ENCODE measurements at places on chromosomes 4 and X.

DNA sequence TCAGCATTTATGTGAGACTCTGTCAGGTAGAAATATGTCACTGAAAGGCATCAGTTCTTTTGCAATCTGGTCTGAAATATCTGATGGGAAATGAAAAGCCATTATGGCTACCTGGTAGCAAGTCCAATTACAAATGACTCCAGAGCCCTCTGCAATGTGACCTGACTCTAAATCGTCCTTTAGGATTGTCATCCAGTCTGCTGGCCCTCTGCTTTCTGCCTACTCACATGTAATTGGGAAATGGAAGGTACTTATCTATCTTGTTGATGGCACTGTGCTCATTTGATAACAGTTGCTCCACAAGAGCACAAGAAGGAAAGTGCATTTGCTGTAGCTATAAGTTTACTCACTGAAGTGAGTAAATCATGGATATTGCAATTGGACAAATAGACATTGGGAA lies 799.8 kb downstream of the RAPGEF2 start:
- DNase-seq: no peak

DNA sequence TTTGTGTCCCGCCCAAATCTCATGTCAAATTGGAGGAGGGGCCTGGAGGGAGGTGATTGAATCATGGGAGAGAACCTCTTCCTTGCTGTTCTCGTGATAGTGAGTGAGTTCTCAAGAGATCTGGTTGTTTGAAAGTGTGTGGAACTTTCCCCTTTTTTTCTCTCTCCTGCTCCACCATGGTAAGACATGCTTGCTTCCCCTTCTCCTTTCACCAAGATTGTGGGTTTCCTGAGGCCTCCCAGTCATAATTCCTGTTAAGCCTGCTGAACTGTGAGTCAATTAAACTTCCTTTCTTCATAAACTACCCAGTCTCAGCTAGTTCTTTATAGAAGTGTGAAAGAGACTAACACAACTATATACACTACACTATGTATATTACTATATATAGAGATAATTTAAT lies 697.8 kb upstream of the HS3ST1 start:
- no peak for DNase-seq

GRCh38 chrX:103367502-103367901 lies 8.8 kb upstream of the BEX3 start:
- DNase-seq: no peak

GRCh38 chr4:77695774-77696173 lies 90.2 kb downstream of the CXCL13 start:
- DNase-seq: peak; percentile 82

DNA sequence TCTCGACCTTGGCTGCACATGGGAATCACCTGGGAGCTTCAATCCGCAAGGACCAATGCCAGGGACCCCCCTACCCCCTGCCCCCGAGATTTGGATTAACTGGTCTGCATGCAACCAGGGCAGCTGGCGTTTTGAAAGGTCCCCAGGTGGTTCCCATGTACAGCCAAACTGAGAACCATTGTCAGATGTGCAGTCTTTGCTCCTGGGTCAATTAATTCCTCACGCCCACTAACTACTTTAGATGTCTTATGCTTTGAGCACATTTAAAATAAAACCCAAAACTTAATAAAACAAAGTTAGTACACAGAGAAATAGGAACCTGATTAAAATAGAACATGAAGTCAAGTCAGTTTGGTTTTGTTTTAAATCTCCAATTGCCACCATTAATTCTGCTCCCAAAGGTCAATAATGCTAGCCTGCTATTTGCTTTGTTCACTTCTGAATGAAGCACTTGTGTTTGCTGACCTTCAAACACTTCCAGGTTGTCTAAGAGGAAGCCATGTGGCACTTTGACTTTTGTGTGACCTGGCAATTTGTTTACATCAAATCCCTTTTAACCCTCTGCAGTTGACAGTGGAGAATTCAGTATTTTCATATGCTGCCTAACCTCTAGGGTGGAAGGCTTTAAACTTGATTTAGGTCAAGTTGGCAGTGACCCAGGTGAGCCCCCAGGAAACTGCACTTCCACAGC lies 27.2 kb upstream of the TMSB4X start:
- no peak for DNase-seq

DNA sequence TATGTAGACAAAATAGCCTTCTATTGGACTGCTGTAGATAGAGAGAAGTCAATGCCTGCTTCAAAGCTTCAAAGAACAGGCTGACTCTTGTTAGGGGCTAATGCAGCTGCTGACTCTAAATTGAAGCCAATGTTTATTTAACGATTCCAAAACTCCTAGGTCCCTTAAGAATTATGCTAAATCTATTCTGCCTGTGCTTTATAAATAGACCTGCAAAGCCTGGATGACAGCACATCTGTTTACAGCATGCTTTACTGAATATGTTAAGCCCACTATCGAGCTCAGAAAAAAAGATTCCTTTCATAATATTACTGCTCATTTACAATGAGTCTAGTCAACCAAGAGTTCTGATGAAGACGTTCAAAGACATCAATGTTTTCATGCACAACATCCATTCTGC lies 54.8 kb upstream of the RBMXL3 start:
- no peak for DNase-seq

GRCh38 chrX:135396109-135396508 lies 25.6 kb upstream of the SMIM10L2A start:
- no peak for DNase-seq

GRCh38 chr4:143369552-143369951 lies 32.9 kb downstream of the GAB1 start:
- DNase-seq: no peak

- DNase-seq: no peak
Measured at GRCh38 chr4:10022346-10023049, 1.2 kb upstream of the SLC2A9 start.

- DNase-seq: peak; percentile 23
Measured at GRCh38 chr4:17494258-17495190, 17.4 kb downstream of the QDPR start.

- no peak for DNase-seq
Measured at GRCh38 chr4:54497947-54498346, 159.8 kb upstream of the KIT start.

DNA sequence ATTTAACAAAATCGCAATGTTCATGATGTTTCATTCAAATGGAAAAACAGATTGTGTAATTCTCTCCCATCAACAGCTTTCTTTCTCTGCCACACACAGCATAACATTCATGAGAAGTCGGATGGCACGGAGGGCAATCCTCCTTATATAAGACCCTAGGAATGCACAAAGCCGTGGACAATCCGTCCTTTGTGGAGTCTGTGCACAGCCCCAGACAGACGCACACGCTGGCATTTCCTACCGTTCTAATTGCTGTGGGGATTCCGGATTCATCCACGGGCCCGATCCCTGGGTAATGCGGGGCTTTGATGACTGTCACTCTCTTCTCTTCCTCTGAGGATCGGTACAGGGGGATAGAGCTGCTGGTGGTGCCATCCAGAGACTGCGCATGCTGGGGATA lies 121.9 kb upstream of the PDLIM3 start:
- DNase-seq: no peak

DNA sequence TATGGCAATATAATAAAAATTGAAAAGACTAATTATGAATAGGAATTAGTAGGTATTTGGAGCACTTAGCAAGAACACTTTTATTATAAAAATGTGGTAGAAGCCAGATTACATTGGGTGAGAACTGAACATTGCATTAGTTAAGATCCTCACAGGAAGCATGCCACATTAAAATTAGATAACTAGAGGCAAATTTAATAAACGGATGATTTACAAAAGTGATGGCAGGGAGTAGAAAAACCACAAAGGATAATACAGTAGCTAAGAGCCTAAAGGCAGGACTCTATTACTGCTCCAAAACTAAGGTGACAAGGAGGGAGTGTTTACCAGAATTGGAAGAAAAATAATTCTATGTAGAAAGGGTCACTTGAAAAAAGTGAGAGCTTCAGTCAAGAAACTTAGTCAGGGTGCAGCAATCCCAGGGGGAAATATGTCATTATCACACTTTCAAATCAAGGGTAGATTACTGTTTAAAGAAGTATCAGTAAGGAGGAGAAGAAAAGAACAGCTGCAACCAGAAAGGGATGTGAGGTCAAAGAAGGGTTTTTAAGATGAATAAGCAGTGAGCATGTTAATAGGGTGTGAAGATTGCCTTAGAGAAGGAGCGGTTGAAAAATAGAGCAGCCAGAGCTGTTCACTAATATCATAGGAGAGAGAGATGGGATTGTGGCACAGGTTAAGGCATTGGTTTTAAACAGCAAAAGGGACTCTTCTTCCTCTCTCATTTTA lies 84.6 kb downstream of the NDST4 start:
- DNase-seq: no peak

- DNase-seq: no peak
Measured at GRCh38 chrX:135557344-135557743, 36.9 kb downstream of the INTS6L start.

DNA sequence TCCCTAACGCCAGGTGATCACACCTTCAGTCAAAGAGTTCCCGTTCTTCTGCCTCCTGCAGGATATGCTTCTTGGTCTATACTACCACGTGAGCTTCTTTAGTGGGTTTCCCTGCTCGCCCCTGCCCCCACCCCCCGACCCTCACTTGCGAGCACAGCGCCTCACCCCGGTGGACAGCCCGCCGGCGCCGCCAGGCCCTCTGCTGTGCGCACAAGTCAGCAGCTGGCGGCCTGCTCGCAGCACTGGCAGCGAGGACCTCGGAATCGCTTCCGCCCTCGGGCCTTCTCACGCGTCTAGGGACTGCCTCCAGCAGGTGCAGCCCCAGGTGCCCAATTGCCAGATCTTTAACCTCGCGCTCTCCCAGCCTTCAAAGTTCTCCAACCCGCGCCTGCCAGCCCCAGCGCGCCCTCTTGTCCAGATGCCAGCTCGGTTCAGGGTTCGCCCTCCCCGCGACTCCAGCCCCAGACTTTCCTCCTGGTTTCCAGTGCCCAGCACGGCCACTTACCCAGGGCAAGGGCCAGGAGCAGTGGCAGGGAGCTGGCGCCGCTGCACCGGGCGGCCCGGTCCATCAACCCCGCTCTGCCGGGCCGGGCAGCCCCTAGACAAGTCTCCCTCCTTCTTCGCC lies 454 bp downstream of the BTC start:
- DNase-seq: no peak

DNA sequence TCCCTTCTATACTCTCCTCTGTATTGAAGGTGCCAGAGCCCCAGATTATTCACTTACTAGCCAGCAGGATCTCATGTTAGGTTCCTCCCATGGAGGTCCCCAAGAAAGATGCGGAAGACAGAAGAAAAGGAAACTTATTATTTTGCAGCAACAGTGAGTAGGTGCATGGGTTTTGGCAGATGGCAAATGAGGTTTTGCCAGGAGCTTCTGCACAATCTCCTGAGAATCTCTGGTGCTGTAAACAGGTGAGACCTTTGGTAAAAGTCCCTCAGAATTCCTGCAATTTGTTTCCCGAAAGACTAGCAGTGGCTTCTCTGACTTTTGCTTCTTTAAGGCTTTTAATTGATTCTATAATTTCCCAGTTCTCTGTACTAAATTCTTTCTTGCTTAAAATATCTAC lies 29.5 kb upstream of the SORBS2 start:
- DNase-seq: no peak

GRCh38 chr4:144399927-144400326 lies 246.0 kb upstream of the HHIP start:
- peak; percentile 38 for DNase-seq

GRCh38 chr4:5757536-5757935 lies 46.5 kb downstream of the EVC start:
- no peak for DNase-seq

DNA sequence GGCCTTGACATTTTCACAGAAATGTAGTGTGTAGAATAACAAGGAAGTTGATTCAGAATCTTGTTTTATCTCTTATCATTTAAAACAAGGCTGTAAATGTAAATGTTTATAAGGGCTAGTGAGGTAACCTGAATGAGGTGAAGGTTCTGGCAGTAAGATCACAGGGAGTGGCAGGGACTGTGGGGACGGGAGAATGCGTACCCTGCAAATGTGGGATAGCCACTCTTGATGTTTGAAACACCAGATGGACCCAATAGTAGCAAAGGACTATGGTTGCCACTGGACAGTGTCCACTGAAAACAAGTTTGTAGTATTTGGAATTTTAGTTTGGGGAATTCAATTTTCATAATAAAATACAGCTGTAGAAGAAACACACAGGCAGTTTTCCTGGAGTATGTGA lies 155.3 kb downstream of the FHIP1A start:
- no peak for DNase-seq

DNA sequence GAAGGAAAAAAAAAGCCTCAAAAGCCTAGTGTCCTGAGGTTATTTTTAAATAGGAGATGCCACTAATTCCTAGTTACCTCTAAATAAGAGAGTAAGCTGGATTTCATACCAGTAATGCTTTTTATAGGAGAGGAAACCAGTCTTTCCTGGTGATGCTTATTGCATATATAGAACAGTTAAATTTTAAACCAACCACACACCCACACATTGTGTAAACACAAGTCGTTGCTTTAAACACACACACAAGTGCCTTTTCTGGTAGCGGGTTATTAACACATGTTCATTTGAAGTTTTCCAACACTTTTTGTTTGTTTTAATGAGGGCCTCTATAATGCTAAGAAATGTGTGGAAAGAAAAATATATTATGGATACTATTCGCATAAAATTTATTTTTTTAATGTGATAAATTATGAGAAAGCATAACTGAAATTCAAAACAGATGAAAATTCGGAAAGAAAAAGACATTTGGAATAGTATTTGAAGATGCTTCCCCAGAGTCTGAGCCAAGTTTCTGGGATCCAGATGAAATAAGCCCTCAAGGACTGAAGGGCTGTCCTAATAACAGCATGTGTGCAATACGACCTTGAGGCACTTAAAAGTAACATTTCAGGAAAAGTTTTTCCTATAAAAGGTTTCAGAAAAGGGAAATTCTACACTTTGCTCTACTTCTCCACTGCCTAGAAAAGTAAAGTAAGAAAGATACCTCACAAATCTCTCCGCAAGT lies 2.0 kb downstream of the ANTXR2 start:
- DNase-seq: no peak

All from AG04449 (cell line).